ENCODE measurements at places on chromosomes 11 and 22.

- no peak for DNase-seq
Measured at GRCh38 chr11:92046103-92046502, 178.5 kb upstream of the FAT3 start.

GRCh38 chr22:39094717-39095389 is 2.2 kb upstream of the APOBEC3H start:
- no peak for DNase-seq

- DNase-seq, result no peak
Measured at GRCh38 chr22:38966380-38966702, 8.9 kb downstream of the APOBEC3A start.

DNA sequence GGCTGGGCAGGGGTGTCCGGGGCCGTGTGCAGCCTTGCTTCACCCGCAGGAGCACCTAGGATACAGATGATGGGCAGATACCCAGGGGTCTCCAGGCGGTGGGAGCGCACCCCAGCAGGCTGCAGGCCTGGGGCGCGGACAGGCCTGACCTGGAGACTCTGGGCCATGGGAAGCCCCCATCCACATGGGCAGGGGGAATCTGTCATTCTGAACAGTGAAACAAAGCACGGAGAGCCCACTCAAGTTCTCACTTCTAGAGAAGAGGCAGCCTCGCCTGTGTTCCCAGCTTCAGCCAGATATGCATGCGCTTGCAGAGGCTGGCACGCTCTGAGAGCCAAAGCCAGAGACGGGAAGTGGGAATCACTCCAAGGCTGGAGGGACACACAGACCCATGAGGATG is 333.1 kb downstream of the BRD1 start:
- no peak for DNase-seq

- DNase-seq, result no peak
Measured at GRCh38 chr11:93143186-93143585, 54.6 kb downstream of the SLC36A4 start.

DNA sequence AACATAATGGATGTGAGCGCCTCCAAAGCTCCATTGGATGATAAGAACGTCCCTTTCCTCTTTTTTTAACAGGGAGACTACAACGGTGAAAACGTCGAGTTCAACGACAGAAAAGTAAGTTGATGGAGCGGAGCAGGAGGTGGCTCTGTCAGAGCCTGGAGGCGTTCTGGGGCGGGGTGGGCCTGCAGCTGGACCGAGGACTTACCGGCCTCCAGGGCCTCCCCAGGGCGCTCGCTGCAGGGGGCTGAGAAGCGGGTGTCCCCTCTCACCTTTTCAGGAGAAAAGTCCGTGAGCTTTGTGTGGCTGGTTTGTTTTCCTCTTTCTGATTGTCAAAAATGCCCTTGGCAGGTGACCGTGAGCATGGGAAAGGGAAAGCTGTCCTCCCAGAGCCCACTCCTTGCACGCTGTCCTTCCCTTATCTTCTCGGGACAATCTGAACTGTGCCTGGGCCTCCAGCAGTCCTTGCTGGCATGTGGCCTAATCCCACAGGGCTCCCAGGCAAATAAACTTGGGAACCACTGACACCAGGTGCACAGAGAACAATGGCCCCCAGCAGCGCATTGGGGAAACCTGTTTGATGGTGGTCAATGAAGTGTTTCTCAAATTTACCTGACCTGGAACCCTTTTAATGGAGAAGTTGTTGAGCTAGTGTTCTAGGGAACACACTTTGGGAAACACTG is 38.4 kb downstream of the ANO1 start:
- DNase-seq, result no peak
